T-helper 1 cell treated with Interleukin-12 subunit alpha and Interleukin-12 subunit beta and Interleukin-4 antibody, amounts not matched to agents 30 ng/mL and 1 ng/mL, for 36 hours (primary cell): ENCODE measurements at places on chromosomes 4 and X. TPM values are rescaled to one million over a fixed set of nuclear protein-coding genes. Genes with fewer than 3 reads are reported as not detected.

The ABCG2 gene
- 0.68 and 0.74 TPM in 2 replicates for total RNA-seq

The VCX3B gene
- not detected in 2 replicates for total RNA-seq

The ABLIM2 gene
- total RNA-seq, result 0.51 and 0.56 TPM in 2 replicates

The DNAJB14 gene
- total RNA-seq, result 57.0 and 61.9 TPM in 2 replicates

The CCNA2 gene
- total RNA-seq, result 61.0 and 61.5 TPM in 2 replicates

The CSAG2 gene
- not detected in 2 replicates for total RNA-seq

The MAGEB17 gene
- not detected in 2 replicates for total RNA-seq

The APLN gene
- 0.07 TPM in 1 of 2 replicates, not detected in the other for total RNA-seq

The ARMCX5 gene
- total RNA-seq, result 5.1 and 6.8 TPM in 2 replicates

The ATP2B3 gene
- total RNA-seq, result 0.07 and 0.12 TPM in 2 replicates

The NIPAL1 gene
- 0.85 and 1.1 TPM in 2 replicates for total RNA-seq

The COX7B2 gene
- total RNA-seq, result not detected in 2 replicates

The FAT4 gene
- not detected in 2 replicates for total RNA-seq

The NAA11 gene
- total RNA-seq, result not detected in 2 replicates

The FGFR3 gene
- 0.39 and 1.2 TPM in 2 replicates for total RNA-seq

The SYTL4 gene
- total RNA-seq, result not detected in 2 replicates

The ADH6 gene
- not detected in 2 replicates for total RNA-seq
